Jurkat, Clone E6-1 (cell line): ENCODE measurements at places on chromosomes 7 and 10.

DNA sequence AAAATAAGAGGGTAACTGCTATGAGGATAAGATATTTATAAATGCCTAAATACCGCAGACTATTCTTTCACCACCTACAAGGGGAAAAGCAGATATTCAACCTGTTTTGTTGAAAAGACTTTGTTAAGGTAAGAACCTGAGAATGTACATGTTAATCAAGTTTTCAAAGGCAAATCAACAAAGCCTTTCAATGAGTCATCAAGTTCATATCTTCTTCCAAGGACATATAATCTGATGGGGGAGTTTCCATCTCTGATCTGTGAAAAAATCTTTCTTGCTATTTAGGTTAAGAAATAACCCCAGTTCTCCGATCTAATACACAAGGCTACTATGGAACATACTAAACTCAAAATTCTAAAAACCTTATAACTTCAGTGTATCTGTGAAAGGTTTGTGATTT lies 40.0 kb upstream of the ANLN start:
- DNase-seq: no peak

GRCh38 chr10:128990986-128991385 lies 476.1 kb upstream of the MGMT start:
- no peak for DNase-seq

- DNase-seq: no peak
Measured at GRCh38 chr7:97731736-97732564, at the start of gene TAC1. Gene TAC1 (plus strand): TSS chr7:97732086. CDS start chr7:97732613, 527 bp downstream.

DNA sequence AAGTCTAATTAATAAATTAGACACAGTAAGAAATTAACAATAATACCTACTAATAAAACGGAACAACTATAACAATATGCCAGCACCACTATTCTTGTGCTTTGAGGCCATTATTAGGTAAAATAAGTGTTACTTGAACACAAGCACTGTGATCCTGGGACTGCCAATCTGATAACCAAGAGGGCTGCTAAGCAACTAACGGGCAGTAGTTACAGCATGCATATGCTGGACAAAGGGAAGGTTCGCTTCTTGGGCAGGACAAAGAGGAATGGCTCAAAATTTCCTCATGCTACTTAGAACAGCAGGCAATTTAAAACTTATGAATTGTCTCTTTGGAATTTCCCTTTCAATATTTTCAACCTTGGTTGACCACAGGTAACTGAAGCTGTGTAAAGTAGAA lies 718.6 kb downstream of the SORCS3 start:
- no peak for DNase-seq

DNA sequence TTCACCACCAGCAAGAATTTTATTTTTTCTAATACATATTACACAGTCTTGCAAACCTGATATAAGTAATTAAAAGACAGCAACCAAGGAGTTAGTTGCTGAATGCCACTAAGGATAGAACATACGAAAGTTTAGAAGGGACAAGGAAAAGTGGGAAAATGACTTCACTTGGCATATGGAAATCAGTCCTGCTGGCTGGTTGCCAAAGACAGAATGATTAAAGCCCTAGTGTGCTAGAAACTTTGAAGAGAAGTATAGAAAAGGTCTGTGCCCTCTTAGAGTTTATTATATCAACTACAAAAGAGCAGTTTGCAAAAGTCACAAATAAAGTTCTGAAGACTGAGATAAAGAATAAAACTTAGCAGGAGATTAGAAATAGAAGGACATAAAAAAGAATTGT lies 5.8 kb upstream of the YAE1 start:
- no peak for DNase-seq

DNA sequence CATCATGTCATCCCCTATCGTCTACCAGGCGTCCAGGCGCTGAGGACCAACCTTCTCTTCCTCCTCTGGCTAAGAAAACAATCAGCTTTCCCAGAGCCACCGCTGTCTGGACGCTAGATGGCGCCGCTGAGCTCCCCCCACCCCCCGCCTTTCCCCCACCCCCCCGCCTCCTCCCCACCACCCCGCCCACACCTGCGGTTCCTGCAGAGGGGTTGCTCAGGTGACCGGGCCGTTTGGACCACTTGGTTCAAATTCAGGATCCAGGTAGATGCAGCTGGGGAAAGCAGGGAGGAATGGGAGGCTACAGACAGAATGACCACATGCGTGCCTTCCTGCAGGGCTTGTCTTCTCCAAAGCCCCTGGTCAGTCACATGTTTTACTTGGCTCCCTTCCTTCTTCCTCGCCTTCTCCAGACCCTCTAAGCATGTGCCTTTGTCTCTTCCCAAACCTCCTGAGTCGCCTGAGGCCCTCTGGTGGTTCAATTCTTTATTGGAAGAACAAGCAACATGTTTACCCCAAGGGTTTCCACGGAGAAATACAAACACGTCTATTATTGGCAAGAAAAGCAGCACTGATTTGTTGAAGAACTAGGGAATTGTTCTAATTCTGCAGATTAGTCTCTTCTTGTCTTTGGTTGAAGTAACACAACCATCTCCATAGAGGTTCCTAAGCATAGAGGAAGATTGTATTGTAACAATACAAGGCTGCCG lies 24.7 kb downstream of the AOC1 start:
- DNase-seq: peak; percentile 63

DNA sequence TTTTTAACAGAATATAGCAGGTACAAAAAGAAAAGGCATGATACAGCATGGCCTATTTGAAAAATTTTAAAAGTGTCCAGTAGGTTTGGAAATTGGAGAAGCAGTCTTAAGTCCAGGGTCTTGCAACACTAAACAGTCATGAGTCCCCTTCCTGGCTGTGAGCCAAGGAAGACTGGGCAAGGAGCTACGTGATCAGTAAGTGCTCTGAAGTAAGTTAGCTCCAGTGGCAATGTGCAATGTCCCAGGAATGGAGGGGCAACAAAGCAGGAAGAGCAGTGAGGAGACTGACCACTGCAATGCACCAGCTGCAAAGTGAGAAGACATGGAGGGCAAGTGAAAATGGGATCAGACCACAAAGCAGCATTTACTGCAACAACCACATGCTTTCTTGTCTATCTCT lies 72.9 kb upstream of the GRID1 start:
- DNase-seq: peak; percentile 6

GRCh38 chr7:90592033-90592432 lies 4.1 kb upstream of the CDK14 start:
- DNase-seq: no peak

DNA sequence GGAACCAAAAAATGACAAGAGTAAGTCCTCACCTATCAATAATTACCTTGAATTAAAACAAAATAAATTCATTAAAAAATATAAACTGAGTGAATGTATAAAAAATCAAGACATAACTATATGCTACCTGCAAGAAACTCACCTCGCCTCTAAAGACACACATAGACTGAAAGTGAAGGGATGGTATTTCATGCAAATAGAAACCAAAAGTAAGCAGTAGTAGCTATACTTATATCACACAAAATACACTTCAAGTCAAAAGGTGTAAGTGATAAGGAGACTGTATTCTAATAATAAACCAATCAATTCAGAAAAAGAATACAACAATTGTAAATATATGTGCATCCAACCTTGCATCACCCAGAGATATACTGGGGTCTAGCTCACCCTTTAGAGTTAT lies 332.6 kb downstream of the SH2D4B start:
- DNase-seq: no peak

DNA sequence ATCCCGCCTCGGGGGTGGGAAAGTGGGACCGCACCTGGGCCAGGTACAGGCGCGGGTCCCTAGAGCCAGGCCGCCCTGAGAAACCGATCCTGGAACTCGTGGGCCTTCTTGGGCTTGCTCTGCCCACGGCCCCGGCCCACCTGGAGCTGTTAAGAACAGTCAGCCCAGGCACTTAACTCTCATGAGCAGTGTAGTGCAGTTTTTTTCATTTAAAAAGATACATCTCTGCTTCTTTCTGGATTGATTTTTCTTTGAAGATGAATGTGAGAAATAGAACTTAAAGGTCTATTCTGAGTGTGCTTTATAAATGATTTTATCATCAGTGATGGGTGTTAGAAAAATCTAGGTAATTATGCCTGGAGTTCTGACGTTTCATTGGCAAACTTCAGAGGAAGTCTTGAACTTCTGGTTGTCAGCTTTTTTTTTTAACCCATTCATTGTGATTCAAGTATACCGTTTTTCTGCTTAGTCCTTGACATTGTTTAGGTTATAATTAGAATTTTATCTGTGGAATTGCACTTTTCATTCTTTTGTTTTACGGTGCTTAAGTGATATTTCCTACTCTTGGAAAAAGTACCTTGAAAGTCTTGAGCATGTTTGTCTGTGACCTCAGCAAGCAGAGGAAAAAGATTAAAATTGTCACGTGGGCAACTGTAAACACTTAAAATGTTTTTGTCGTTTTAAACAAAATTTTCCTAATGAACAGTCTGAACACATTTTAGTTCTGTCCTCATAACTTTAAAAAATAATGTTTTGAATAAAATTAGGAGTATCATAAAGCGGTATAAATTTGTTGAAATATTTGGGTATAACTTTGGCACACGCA lies 906 bp downstream of the CDK1 start:
- no peak for DNase-seq

- no peak for DNase-seq
Measured at GRCh38 chr7:46033592-46033991, 112.5 kb upstream of the IGFBP3 start.

- DNase-seq: no peak
Measured at GRCh38 chr10:117391436-117392205, 16.4 kb upstream of the PDZD8 start.

- peak; percentile 46 for DNase-seq
Measured at GRCh38 chr7:19442016-19442785, 266.6 kb downstream of the POLR1F start.

DNA sequence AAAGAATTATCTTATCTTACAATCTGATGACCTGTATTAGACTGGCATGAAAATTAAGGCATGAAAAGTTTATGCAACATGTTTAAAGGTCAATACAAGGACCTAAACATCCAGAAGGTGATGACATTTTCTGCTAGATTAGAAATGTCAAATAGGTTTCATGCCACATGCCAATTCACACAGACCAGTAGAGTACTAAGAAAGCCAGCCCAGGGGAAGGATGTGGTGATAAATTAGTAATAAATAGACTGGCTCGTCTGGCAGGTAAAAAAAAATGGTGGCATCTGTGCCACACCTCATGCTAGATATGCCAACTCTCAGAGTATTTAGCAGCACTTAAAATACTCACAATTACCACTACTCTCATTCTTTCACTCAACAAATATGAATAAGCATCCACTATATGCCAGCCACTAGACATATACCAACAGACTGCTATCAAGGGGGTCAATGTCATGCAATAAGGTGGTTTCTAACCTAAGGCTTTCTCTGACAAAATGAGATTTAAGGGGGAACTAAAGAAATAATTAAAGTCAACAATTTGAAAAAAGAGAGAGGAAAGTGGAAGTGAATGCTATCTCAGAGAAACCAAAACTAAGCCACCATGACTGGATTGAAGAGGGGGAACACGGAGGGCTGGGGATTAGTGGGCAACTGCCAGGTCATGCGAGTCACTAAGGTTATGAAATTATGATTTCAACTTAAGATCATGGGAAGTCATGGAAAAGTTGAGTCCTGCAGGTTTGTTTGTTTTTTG lies 83.5 kb downstream of the SGMS1 start:
- no peak for DNase-seq

- DNase-seq: no peak
Measured at GRCh38 chr7:120583899-120584586, 273.9 kb downstream of the TSPAN12 start.

GRCh38 chr7:30445770-30446169 lies 32.8 kb downstream of the NOD1 start:
- peak; percentile 91 for DNase-seq

- no peak for DNase-seq
Measured at GRCh38 chr10:120891365-120891764, 40.2 kb downstream of the WDR11 start.

GRCh38 chr7:99837649-99838361 lies 10.0 kb downstream of the CYP3A43 start:
- no peak for DNase-seq

DNA sequence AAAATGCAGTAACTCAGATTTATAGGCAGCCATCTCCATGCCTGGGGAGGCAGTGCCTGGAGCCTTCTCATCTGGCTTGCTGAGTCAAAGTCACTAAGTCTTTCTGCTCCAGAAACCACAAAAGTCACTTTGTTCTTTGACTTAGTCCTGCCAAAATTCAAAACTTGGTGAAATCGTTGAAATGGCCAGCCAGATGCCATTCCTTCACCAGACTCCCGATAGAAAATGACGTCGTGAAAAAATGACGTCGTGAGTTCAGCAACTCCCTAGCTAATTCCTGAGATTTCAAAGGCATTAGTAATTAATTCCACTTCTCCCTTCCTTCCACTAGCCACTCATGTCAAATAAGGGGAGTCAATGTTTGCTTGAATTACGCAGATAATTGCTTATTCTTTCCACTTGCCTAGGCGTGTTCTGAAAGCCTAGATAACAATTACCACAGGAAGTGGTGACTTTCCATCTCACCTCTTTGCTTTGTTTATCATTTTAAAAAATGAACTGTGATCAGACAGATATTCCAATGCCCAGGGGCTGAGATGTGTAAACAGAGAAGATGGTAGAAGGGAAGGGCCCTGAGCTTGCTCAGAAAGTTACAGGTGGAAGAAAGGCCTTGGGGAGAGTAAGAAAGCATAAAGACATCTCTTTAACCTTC lies 48.5 kb upstream of the OSBPL3 start:
- DNase-seq: peak; percentile 84

GRCh38 chr10:48762064-48763042 lies 77.7 kb downstream of the WDFY4 start:
- DNase-seq: no peak

DNA sequence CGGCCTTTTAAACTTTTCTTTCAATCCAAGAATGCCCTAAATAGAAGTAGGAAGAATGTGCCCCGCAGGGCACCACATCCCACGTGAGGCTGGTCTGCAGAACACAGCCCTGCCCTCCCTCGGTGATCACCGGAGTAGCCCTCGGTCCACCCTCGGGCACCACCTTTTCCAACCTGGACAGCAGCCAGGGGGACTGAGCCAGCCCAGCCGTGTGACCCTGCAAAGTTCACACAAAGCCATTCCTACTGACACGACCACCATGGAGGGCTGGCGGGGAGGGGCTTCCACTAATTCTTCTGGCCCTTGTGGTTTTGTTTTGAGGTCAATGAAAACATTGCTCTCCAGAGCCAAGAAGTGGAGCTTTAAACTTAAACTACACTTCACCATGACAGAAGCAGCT lies 132.2 kb downstream of the TCERG1L start:
- no peak for DNase-seq

DNA sequence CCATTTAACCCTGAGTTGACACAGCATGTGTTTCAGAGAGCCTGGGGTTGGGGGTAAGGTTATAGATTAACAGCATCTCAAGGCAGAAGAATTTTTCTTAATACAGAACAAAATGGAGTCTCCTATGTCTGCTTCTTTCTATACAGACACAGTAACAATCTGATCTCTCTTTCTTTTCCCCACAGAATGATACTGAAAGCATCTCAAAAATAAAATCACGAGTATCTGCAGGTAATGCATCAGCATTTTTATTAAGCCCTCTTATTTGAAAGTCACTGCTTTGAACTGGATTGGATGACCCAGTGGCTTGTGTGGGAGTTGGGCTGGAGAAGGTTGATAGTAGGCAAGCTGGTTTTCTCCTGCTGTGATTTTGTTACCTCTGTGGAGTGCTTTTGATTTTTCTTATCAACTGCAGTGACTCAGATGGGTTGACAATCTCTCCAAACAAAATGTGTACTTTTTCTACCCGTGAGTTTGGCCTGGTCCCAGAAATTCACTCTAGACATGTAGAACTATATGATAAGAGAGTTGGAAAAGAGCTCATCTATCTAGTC lies 253.5 kb upstream of the PRKCQ start:
- no peak for DNase-seq

- no peak for DNase-seq
Measured at GRCh38 chr10:93072225-93072712, 1.4 kb upstream of the CYP26A1 start.

- DNase-seq: no peak
Measured at GRCh38 chr7:6486438-6487183, 38.9 kb upstream of the DAGLB start.

GRCh38 chr7:158266817-158267741 lies 320.5 kb downstream of the PTPRN2 start:
- DNase-seq: no peak
